ENCODE measurements at places on chromosomes 5 and 9. TPM values are rescaled to one million over a fixed set of nuclear protein-coding genes. Genes with fewer than 3 reads are reported as not detected.
A peak's percentile ranks its signal among the peaks of the same experiment; 100 is the strongest.

The RLN2 gene
- not detected for total RNA-seq

DNA sequence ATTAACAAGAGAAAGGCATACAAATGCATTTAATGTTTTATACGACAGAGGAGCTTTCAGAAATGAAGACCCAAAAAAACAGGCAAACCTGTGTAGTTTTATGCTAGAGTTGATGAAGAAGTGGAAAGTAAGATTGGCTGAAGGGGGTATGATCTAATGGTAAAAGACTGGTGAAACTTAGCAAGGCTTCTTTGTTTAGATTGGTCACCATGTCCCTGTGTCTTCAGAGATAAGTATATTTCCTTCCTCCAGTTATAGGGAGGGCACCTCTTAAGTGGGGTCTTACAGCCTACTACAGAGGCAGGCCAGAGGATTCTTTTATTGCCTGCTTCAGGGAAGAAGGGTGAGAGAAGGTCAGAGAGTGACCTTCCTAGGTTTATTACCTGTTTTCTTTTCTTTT is 56.4 kb downstream of the PRKACG start:
- no peak for DNase-seq

GRCh38 chr5:169424670-169425378 is 123.9 kb upstream of the SLIT3 start:
- no peak for DNase-seq

DNA sequence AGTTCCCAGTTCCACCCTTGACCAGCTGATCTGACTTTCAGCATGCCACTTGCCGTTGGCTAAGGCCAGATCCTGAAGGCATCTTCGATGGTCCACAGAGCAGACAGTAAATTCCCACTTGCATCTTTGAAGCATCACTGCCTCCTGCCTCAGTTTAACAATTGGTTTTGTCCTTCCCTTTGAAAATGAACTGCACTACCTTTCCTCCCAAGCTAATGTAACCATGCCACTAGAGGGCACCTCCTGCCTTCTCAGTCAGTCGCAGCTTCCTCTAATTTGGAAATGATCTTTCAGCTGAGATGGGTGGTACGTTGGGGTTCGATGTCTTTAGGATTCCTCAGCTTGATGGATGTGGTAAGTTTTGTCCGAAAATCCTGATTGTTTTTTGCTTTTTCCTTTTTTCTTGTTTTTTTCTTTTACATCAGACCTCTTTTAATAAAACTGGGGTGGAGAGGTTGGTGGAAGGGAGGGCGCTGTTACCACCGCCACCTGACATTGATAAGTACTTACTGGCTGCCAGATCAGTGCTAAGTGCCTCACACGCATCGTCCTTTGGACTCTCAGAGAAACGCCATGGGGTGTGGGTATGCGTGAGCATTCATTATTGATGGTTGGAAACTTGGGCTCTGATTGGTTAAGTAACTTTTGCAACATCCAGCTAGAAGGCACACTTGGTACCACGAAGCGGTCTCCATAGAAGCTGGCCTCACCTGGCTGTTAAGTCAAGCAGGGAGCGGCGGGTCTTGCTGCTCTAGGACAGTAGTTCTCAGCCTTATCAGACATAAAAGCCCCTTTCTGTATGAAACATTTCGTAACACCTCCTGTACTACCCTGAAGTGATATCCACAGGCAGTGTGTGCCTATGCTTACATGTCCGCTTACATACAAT is 16.9 kb downstream of the PTTG1 start:
- peak; percentile 77 for DNase-seq

DNA sequence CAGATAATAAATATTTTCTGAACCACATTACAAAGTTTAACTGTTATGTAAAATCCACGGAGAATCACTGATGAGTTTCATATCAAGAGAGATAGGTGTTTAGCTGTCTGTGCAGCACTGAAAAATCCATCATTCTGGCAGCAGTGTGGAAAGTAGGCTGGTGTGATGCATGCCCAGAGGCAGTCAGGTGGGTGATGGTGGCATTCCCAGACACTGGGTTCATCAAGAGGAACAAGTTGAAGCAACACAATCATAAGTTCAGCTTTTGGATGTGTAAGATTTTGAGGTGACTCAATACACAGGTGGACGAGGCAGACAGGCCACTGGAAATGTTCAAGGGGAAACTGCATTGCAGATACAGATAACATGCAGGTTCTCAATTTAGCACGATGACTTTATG is 11.9 kb downstream of the DNAH5 start:
- no peak for DNase-seq

DNA sequence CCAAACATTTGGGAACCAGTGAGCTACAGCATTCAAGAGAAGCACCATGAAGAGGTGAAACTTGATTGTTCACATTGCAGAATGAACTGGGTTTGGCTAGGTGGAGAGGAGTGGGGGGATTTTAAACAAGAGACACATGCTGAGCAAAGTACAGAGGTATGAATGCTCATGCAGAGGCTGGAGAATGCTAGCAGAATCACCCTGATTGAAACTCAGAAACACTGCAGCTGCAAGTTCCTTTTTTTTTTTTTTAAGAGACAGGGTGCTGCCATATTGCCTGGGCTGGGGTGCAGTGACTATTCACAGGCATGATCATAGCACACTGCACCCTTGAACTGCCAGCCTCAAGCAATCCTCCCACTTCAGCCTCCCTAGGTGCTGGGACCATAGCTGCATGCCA is 35.1 kb downstream of the DENND1A start:
- no peak for DNase-seq

The HRH2 gene
- total RNA-seq = 0.33 TPM

GRCh38 chr5:141677415-141677814 is 4.6 kb downstream of the ARAP3 start:
- DNase-seq = no peak

The LHX6 gene
- 0.62 TPM for total RNA-seq

- peak; percentile 62 for DNase-seq
Observed at GRCh38 chr5:154445422-154446194, at the start of gene SAP30L. Gene SAP30L (plus strand): TSS chr5:154445997. CDS start chr5:154446605, 608 bp downstream.

GRCh38 chr9:68708513-68708912 is 3.5 kb downstream of the PIP5K1B start:
- DNase-seq = no peak

The SLC6A19 gene
- total RNA-seq = 0.23 TPM

DNA sequence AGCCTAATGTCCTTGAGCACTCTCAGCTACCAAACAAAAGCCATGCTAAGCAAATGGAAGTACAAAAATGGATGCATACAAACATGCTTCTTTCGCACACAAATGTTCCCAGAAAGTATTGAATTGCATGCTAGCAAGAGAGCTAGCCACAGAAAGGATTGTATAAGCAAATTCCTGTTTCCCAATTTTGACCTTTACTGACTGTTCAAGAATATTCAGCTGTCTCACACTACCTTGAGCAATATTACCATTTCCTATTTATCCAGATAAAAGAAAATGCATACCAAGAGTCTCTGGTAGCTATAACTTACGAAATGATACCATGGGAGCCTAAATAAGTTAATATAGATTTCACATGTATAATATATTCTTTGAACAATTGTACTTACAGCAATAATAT is 264.6 kb downstream of the TMEM167A start:
- DNase-seq = no peak

The HOMER1 gene
- 19.6 TPM for total RNA-seq

DNA sequence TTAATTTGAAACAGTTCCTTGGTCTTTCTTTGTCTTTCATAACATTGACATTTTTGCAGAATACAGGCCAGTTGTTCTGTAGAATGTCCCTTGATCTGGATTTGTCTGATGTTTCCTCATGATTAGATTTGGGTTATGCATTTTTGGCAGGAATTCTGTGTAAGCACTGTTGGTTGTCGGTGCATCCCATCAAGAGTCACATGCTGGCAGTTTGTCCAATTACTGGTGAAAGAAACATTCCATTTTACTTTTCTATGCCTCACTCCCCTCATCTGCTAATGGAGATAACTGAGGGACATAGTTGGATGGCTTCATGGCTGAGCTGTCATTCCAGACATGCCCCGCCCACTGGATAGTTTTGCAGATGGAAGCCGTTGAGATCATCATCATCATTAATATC is 7.6 kb upstream of the ZNF618 start:
- no peak for DNase-seq

The LCN15 gene
- total RNA-seq = 0.05 TPM

GRCh38 chr5:142922223-142922952 is 152.2 kb downstream of the ARHGAP26 start:
- peak; percentile 35 for DNase-seq

The INVS gene
- total RNA-seq = 8.2 TPM

GRCh38 chr9:16171911-16172310 is 619.1 kb downstream of the CCDC171 start:
- no peak for DNase-seq

The HBEGF gene
- total RNA-seq = 5.0 TPM

GRCh38 chr9:127880143-127880542 is 2.7 kb upstream of the AK1 start:
- DNase-seq = no peak

DNA sequence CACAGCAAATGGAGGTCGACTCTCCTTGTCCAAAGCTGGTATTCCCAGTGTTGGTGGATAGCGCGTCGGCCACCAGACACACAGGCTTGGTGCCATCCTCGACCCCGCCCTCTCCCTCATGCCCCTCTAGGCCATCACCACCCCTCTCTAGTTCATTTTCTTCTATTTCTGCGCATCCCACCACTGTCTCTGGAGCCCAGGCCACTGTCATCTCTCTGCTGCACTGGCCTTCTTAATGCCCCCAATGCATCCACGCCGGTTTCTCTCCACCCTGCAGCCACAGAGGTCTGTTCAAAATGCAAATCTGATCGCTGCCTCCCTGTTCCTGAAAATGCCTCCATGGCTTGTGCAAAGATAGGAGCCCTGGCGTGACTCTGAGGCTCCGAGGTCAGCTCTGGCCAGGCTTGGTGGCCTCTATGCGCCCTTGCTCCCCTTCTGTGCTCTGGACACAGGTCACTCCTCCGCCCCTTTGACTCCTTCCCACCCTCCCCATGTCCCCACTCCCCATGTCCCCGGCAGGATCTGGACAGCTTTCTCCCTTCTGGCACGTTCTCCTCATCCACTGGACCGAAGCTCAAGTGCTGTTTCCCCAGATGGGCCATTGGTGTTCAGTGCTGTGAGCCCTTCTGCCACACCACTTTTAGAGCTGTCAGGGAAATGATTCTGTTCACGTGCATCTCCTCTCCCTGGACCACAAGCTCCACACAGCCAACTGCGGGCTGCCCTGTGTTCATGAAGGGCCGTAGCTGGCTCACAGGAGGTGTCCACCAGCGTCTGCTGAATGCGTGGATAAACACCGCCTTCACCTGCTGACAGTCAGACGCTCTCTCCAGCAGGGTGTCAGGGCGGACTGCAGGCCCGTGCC is 59.5 kb upstream of the RNF130 start:
- DNase-seq = no peak

DNA sequence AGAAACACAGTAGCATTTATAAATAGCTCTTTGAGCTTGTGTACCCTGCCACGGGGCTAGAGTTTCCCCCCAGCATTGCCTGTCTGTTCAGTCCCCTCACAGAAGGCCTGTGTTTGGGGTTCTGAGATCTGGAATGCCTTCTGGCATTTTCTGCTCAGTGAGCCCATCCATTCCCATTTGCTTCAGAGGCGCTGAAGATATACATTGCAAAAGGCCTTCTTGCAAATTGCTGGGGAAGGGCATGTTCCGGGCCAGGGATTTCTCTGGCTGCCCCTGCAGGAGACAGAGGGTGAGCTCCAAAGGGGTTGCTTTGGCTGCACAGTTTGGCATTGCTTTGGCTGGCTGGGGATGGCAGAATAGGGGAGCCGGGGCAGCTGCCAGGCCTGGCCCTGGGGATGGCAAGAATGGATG is 308.4 kb downstream of the MSX2 start:
- DNase-seq = no peak

GRCh38 chr5:154892369-154892771 is 33.9 kb downstream of the CNOT8 start:
- no peak for DNase-seq

The NMRK1 gene
- 16.0 TPM for total RNA-seq

GRCh38 chr9:136545965-136546696 is at the start of gene NOTCH1:
Gene NOTCH1 (minus strand): TSS chr9:136546048. CDS start chr9:136545786, 262 bp downstream.
- no peak for DNase-seq

The GKAP1 gene
- total RNA-seq = 5.2 TPM

DNA sequence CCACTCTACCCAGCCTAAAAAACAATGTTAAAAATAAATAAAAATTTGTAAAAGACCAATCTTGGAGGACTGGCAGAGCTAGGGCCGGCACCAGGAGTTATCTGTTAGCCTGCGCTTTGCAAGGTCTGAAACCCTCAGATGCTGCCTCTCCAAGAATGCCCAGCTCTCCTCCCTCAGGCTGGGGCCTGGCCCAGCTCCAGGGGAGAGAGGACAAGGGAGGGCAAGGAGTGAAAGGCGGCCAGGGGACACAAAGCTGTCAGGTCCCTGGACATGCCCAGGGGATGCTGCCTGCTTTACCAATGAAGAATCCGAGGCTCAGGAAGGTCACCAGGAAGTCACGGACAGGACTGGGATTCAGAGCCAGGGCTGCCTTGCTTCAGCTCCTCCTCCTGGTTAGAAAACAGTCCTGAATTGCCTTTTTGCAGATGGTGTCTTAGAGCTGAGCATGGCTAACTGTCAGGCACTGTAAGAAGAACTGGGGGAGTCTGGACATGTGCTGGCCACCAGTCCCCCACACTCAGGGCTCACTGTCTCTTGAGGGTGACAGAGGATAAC is 5.5 kb upstream of the N4BP3 start:
- no peak for DNase-seq

- no peak for DNase-seq
Observed at GRCh38 chr9:68437785-68438184, 81.4 kb downstream of the PGM5 start.

DNA sequence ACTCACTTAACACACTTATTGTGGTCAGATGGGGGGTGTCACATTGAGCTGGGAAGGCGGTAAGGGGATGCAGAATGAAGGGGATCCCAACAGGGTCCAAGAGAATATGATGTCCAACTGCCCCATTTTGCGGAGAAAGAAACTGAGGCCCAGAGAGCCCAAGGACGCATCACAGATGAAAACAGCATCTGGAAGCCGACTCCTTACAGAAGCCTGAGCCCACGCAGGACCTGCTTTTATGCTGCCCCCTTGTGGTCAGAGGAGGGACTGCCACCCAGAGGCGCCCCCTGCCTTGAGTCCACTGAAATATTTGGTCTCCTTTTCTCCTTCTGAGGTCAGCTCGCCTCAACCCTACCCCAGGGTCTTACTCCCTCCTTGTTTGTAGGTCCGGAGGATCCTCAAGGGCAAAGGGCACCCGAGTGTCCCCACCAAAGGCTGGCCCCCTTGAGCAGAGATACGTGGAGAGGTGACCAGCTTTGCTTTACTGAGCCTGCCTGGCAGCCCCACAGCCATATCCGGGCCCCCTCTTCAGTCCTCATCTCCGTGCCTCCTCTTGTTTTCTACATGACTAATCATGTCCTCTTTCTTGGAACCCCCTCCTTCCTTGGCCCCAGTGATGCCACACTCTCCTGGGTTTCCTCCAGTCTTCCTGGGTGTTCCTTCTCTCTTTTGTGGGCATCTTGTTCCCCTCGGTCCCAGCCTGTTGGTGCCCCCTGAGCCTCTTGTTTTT is 30.0 kb upstream of the TTLL11 start:
- DNase-seq = peak; percentile 43
